ENCODE measurements at places on chromosomes 2 and 18.

DNA sequence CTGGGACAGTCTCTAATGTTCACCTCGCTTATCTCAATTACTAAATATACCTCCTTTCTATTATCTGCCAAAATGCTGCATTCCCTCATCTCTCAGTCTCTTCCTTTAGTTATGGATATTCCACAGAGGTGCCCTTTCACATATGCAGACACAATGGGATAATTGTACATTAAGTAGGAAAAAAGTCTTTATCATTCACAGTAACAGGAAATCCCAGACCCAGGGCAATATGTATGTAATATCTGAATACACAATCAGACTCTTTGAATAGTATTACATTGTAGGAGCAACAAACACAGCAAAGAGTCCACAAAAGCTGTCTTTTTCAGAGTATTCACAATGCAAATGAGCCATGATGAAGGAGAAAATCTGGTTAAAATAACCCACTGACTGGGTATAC is 1399.0 kb upstream of the ZEB2 start:
- no peak for DNase-seq

DNA sequence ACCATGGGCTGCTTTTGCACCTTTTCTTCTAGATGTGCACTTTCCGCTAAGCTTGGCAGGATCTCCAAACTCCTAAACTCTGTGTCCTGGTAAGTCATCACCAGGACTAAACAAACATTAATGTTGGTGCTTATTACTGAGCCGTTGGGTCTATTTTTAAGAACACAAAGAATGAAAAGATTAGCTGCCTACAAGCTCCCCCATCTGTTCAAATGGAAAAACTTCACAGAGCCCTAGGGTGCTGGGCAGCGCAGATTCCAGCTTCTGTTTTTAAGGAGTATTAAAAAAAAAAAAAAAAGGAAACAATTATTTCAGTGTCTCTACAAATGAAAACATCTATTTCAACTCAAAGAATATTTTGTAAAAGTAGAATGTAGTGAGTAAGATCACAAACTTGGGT is 97.8 kb upstream of the AQP4 start:
- no peak for DNase-seq

DNA sequence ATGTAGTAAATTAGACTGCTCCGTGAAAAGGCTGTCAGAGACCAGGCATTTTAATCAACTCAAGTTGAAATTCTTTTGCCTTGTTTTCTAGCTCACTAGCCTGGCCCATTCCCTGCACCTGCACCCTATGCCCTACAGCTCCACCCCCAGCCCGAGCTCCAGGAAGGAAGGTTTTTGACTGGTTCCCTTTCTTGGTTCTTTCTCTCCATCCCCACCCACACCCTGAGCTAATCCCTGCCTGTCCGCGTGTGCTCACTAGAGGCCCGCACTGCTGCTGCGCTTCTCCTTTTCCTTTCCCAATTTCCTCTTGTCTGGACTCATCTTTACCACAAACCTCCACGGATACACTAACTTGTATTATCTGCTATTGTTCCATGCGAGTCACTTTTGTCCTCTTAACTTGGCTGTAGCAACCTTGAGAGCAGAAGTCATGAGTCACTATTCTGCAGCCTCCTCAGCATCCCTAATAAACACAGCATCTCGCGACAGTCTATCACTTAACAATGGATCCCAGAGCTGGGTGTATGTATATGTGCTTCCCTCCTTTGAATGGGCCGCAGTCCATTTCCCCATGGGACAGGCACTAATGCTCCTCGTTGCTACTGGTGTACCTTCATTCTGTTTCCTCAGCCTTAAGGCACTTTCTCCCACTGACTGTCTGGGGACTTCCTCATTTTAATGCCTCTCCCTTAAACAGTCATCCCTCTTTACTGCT is 36.5 kb downstream of the COLEC12 start:
- DNase-seq: no peak

GRCh38 chr2:69138247-69138772 is 125.3 kb downstream of the ANTXR1 start:
- no peak for DNase-seq

GRCh38 chr2:179037807-179038206 is 12.1 kb downstream of the CCDC141 start:
- no peak for DNase-seq

DNA sequence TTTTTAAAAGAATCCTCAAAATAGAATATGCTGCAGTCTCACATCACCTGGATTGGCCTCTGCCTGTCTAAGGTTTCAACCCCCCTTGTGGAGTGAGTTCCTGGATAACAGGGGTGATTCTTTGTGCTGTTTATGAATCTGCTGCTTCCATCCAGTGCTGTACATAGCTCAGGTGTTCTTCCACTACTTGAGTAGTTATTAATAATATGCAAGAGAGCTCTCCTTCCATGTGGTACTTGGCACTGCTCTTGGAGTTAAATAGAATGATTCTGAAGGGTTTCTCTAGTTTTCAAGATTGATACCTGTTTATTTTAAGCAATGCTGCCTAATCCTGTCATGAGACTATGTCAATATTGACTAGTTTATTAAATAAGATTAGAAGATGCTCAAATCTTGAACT is 273.6 kb downstream of the RDH14 start:
- no peak for DNase-seq

- no peak for DNase-seq
Observed at GRCh38 chr18:77635451-77635850, 385.8 kb downstream of the GALR1 start.

GRCh38 chr2:235183786-235184185 is 232.0 kb downstream of the SH3BP4 start:
- no peak for DNase-seq
